ENCODE measurements at places on chromosomes 1 and 21. TPM values are rescaled to one million over a fixed set of nuclear protein-coding genes. Genes with fewer than 3 reads are reported as not detected.

AGRN gene
- total RNA-seq, result 64.0 TPM

TMEM200B gene
- total RNA-seq, result 1.8 TPM

NKAIN1 gene
- total RNA-seq, result 2.9 TPM

HSD3B2 gene
- total RNA-seq, result not detected

MAP3K7CL gene
- total RNA-seq, result not detected

Measured in motor neuron (in vitro differentiated cells).